Smooth muscle cell of bladder (primary cell): ENCODE measurements at places on chromosomes 12 and 14. TPM values are rescaled to one million over a fixed set of nuclear protein-coding genes. Genes with fewer than 3 reads are reported as not detected.

KCNMB4 gene
- total RNA-seq = 0.14 and 1.8 TPM in 2 replicates

SRRM4 gene
- under 0.01 TPM in 2 replicates for total RNA-seq

GNG2 gene
- total RNA-seq = 10.8 and 16.8 TPM in 2 replicates

KRT3 gene
- not detected in 2 replicates for total RNA-seq

PLA2G1B gene
- not detected in 2 replicates for total RNA-seq

ZNF10 gene
- 6.0 and 8.5 TPM in 2 replicates for total RNA-seq

RERGL gene
- total RNA-seq = not detected in 2 replicates

CLEC1B gene
- total RNA-seq = not detected in 2 replicates

LGMN gene
- total RNA-seq = 39.4 and 81.4 TPM in 2 replicates

MMAB gene
- 55.6 and 57.8 TPM in 2 replicates for total RNA-seq

IAPP gene
- not detected in 2 replicates for total RNA-seq

RAP1B gene
- total RNA-seq = 121 and 180 TPM in 2 replicates

KLRF2 gene
- total RNA-seq = not detected in 2 replicates

LBHD2 gene
- total RNA-seq = not detected in 2 replicates

ALG10B gene
- 1.4 and 2.4 TPM in 2 replicates for total RNA-seq

C1QL4 gene
- total RNA-seq = under 0.01 TPM in 1 of 2 replicates, not detected in the other

LRTM2 gene
- not detected in 2 replicates for total RNA-seq
